ENCODE measurements at places on chromosomes 1 and 21.

DNA sequence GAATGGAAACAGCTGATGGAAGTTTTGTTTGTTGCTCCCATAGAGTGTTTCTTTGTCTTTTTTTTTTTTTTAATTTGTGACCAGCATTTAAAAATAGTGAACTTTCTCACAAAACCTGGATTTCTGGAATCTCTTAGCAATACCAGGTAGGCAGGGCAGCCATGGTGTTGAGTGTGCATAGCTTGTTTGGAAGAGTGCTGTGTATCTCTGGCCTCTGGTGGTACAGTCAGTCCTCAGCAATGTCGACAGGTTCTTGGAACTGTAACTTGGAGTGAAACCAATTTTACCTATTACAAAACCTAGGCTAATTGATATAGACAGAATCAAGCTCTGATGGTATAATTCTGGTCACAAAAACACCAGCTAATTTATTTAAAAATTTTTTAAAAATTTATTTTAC is 6.7 kb downstream of the AADACL3 start:
- no peak for DNase-seq

DNA sequence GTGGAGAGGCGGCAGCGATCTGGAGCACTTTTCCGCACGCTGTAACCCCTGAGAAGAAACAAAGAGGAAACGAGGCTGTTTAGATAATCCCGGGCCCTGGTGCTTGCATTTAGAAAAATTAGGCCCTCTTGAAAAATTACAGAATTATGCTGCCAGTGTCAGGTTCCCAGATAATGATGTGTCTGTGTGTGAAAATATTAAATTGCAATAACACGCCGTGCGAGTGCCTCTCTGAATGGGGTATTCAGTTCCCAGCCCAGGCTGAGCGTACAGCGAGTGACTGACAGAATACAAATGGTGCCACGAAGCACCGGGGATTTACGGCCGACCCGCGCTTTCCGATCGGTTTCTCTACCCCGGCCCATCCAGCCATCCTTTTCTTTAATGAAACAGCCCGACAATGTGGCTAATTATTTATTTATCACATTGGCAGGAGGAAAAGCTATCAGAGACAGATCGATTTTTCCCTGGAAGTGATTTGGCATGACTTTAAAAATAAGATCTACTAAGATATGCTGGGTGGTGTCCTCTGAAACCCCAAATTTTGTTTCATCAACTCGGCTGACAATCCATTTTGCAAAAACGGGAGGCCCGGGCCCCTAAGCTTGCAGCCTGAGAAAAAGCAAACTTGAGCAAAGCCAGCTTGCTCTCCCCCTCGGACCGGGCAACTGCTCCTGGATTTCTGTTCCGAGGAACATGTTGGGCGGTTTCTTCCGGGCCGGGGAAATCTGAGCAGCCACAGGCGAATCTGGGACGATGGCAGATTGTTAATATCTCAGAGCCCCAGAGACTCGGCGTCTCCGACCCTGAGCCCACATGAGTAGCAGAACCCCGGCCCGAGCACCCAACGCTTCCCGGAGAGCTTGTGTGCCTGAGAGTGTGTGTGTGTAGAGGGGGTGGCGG is 11.3 kb downstream of the PRDM16 start:
- DNase-seq, result no peak

DNA sequence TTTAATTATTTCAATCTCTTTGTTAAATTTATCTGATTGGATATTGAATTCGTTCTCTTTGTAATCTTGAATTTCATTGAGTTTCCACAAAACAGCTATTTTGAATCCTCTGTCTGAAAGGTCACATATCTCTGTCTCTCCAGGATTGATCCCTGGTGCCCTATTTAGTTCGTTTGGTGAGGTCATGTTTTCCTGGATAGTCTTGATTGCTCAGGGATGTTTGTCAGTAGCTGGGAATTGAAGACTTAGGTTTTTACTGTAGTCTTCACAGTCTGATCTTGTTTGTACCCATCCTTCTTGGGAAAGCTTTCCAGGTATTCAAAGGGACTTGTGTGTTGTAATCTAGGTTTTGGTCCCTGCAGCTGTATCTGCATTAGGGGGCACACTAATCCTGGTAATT is 6.8 kb upstream of the MTARC2 start:
- no peak for DNase-seq

DNA sequence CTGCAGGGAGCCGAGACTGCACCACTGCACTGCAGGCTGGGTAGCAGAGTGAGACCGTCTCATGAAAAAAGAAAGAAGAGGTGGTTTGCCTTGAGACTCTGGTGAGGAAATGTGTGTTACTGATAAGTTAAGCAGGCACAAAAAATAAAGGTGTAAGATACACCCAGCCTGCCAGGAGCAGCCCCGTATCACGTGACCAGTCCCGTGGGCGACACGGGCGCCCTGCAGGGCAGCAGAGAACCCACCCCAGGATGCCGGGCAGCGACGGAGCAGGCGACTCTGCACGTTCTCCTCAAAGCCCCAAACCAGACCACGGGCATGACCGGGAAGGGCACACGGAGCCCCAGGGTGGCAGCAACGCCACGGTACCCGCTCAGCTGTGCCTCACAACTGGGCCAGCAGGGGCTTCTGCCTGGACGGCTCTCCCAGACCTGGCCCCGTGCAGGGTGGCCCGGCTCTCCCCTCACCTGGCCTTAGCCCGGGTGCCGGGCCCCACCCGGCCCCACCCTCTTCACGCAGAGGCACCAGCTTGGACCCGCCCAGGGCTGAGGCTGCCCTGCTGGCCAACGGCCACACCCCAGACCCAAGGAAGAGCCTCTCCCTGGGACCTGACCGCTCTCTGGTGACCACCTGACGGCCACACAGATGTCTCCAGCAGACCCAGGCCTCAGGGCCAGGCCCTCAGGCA is 8.1 kb upstream of the TNFRSF4 start:
- DNase-seq, result no peak

DNA sequence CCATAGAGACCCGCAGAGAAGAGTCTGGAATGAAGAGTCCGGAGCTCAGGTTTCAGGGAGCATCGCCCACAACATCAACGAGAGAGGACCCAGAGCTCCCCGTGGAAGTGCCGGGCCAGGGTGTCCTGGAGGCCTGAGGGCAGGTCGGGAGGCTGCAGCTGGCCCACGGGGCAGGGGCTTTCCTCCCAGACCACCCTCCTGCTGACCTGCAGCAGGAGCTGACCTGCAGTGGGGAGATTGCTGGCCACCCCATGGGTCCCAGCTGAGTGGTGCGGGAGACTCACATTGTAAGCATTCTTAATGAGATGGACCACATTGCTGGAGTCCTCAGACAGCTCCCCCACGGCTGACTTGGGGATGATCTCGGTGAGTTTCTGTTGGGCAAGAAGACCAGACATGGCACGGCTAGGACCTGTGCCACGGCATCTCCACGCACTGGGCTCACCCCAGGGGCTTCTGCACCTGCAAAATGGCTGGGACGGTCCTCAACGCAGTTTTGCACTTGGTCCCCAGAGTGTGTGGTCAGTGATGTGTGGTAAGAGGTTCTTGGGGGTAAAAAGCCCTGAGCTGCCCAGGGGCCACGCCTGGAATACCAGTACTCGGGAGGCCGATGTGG is 21.3 kb upstream of the PTTG1IP start:
- no peak for DNase-seq

- DNase-seq, result no peak
Measured at GRCh38 chr1:60581455-60582220, 500.7 kb upstream of the NFIA start.

DNA sequence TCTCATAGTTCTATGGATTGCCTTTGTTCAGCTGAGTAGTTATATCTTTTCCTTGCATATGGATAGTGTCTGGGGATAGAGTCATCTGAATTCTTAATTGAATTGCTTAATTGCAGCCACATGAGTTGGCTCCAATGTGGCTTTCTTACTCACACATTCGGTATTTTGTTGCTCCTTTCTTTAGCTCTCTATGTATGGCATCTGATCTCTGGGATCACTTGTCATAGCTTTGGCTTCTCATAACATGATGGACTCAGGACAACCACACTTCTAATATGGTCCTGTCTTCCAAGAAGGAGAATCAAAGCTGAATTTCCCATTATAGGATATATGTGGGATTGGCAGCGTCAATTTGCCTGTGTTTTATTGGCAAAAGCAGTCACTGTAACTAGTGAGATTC is 716.2 kb downstream of the NCAM2 start:
- no peak for DNase-seq
